ENCODE measurements at places on chromosomes 13 and 19.

- DNase-seq, result no peak
Observed at GRCh38 chr19:9058905-9059667, 27.8 kb upstream of the OR1M1 start.

DNA sequence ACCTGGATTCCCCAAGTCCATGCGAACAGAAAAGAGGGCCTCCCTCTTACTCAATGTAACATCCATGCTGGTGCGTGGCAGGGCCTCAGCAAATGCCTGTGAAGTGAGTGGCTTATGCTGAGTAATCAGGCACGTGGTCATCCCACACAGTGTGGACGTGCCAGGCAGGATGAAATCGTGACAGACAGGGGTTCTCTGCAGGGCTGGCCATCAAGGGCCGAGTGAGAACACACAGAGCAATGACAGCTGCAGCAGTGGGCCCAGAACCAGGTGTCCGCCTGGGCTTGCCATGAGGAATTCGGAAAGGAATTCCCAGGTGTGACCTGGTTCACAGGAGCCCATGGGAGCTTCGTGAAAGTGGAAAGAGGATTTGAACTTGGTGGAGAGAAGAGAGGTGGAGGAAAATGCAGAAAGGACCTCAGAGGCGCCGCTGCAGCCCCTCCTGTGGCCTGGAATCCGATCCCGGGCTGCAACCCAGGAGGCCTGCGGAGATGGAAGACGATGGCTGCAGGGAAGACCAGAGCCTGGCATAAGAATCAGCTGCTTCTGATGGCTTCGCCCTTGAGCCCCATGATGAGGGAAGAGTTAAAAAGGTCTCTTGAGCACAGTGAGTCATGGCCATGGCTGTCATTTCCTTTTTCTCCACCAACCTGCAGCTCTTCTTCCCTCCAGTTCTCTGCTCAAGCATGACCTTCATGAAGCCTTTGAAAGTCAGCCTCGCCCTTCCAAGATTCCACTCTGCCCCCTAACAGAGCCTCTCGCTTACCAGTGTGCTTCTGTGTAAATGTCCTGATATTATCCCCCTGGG, 34.6 kb upstream of the SOX1 start:
- no peak for DNase-seq

GRCh38 chr19:49710372-49710951, 19.5 kb downstream of the CPT1C start:
- DNase-seq, result no peak

GRCh38 chr13:75657111-75657510, 21.0 kb downstream of the LMO7 start:
- no peak for DNase-seq

- no peak for DNase-seq
Observed at GRCh38 chr19:5170329-5170745, 170.3 kb downstream of the PTPRS start.

DNA sequence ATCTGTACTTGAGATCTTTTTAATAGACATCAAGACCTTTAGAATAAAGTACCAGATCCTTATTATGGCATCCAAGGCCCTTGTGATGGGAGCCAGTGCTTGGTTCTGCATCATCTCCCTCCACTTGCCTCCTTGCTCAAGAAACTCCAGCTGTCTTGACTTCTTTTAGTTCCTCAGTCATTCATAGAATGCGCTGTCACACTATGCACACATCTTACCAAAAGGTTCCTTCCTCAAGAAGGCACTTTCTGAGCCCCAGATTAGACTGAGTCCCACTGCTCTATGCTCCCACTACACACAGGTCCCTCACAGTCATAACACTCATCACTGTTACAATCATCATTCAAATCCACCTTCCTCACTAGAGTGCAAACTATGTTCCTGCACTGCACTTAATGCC, 57.8 kb upstream of the ITM2B start:
- DNase-seq, result no peak

- DNase-seq, result no peak
Observed at GRCh38 chr13:43782686-43783085, 4.1 kb downstream of the ENOX1 start.

DNA sequence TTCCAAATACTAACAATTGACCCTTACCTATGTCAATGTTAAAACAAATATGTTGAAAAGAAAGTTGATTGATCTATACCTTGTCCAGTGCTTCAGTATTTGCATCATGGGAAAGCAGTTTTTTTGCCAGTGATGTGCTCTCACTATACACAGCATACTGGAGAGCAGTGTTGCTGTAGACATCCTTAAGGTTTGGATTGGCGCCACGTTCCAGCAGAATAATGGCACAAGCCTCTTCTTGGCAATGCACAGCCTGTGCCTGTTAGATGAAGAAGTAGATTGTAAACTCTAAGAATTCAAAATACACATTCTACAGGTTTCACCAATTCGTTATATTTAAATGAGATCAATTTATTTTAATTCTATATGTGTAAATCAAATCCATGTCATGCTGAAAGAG, 43.9 kb upstream of the C1QTNF9B start:
- no peak for DNase-seq

GRCh38 chr19:46392252-46392801, 21.0 kb downstream of the CCDC8 start:
- DNase-seq, result peak; percentile 84

- DNase-seq, result no peak
Observed at GRCh38 chr13:41650706-41651105, 193.4 kb downstream of the RGCC start.

DNA sequence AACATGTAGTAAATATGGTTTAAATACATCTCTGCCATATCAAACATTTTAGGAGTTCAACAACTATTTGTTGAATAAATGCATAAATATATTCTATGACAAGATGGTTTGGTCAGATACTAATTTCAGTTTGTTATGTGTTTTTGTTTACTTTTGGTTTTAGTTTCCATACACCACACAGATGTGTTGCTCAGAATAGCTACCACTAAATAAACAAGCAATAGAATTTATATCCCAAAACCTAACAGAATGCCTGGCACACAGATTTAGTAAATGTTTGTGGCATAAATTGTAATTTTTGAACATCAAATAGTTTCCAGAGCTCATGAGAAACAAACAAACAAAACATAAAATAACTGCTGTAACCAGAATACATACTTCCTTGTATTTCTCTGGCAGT, 126.8 kb upstream of the ATXN8OS start:
- DNase-seq, result no peak

DNA sequence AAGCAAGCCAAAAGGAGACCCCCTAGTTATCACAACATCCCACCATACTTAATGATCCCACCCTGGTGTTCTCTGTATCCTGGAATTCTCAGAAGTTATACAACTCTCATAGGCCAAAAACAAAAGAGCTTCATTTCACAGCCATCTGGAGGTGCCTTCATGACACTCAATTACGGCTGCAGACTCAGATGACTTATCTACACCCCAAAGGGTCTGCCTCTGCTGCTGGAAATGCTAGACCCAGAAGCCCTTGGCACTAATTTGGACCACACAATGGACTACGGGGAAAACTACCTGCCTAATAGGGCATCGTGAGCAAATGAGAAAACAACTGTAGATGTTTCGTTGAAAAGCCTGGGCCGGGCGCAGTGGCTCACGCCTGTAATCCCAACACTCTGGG, 40.2 kb downstream of the BRD4 start:
- DNase-seq, result no peak

DNA sequence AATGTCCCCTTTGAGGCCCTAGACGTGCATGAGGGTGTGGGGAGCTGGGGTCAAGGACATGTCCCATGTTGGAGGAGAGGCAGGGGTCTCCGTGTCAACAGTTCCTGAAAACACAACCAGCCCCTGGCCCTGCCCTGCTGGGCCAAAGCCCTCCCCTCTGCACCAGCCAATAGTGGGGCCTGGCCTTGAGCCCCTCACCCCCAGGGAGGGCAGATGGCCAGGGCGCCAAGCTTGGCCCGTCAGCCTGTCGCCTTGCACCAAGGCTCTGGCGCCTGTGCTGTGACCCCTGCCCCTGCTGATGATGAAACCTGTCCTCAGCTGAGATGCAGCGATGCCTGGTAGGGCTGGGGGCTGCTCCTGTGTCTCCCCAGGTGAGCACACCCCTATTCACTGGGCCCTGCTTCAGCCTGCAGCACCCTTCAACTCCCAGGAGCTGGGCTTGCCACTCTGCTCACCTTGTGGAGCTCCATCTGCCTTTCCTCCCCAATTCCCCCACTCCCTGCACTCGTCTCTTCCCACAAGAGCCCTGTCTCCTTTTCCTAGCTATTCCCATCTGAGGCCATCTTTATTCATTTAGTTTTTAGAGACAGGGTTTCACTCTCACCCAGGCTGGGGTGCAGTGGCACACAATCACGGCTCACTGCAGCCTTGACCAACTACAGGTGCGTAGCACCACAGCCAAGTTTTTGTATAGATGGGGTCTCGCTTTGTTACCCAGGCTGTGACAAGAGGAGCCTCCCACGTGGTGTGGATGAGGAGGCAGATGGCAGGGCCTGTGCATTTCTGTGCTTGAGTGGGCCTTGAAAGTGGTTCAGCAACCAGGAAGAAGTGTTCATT, 2.1 kb upstream of the HAMP start:
- no peak for DNase-seq

DNA sequence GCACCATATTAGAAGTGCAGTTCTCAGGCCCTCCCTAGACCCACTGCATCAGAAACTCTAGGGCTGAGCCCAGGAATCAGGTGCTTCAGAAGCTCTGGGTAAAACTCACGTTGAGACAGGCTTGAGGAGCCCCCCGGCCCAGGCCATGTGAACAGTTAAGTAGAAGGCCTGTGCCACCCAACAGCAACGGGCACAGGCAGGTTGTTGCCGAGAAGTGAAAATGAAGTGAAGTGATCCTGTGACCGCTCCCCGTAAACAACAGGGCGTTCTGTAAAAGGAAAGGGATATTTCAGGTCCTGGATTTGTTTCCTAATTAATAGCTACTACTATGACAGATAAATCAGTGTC, 128.8 kb downstream of the ATP11A start:
- DNase-seq, result no peak

DNA sequence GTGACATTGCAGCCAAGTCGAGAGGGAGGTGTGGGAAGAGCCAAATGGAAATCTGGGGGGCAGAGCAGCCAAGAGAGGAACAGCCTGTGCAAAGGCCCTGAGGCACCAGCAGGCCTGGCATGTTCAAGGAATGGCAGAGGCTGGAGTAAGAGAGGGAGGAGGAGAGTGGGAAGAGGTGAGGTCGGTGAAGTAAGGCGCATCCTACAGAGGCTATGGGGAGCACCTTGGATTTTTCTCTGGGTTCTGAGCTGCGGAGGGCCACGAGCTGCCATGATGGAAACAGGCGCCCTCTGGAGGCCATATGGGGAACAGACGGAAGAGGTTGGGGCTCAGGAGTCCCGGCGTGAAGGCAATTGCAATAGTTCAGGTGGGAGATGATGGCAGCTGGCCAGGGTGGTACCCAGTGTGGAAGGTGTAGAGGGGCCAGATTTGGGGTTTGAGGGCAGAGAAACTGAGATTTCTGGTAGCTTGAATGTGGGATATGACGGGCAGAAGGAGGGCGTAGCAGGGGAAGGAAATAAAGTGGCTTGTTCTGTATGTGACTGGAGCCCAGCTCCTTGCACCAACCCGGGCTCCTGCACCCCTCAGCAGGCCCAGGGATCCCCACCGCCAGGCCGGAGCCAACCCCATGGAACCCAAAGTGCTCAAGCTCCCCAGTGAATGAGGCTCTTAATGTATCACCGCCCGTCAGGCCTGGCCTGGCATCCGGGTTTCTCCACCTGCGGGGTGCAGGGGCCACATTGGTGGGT, 20.5 kb upstream of the STRN4 start:
- no peak for DNase-seq

DNA sequence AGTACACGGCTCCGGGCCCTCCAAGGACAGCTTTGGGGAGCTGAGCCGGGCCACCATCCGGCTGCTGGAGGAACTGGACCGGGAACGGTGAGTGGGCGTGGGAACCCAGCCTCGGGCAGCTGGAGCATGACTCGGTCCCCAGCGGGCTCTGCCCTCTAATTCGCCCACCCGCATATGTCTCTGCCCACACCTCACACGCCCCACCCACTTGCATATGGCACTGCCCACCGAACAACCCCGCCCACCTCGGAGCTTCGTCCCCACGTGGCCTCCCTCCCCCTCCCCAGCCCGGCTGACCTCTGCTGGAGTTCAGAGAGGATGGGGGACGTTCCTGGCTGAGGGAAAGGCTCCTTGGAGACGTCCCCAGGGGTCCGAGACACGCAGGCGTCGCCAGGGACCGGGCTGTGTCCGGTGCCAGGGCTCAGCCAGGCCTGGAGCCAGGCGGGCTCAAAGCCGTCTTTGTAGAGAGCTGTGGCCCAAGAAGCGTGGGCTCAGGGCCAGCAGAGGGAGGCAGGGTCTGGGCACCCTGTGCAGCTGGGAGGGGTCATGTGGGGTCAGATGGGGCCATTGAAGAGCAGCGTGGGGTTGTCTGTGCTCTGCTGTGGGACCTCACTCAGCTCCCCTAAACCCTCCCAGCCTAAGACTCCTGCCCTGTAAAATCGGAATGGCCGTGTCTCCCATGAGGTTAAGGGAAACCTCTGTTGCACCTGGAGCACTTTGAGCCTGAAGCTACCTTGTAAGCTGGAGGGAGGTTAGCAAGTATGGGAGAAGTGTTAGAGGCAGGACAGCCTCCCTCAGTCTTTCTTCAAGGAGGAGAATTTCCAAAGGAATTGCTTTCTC, 3.8 kb downstream of the APC2 start:
- peak; percentile 75 for DNase-seq

- DNase-seq, result no peak
Observed at GRCh38 chr19:18223860-18224524, 2.2 kb downstream of the PDE4C start.

Data from hepatic stellate cell (primary cell).